Osteocyte (in vitro differentiated cells): ENCODE measurements at places on chromosomes 7 and 10. TPM values are rescaled to one million over a fixed set of nuclear protein-coding genes. Genes with fewer than 3 reads are reported as not detected.

The BBS9 gene
- 22.6 and 25.1 TPM in 2 replicates for total RNA-seq

DNA sequence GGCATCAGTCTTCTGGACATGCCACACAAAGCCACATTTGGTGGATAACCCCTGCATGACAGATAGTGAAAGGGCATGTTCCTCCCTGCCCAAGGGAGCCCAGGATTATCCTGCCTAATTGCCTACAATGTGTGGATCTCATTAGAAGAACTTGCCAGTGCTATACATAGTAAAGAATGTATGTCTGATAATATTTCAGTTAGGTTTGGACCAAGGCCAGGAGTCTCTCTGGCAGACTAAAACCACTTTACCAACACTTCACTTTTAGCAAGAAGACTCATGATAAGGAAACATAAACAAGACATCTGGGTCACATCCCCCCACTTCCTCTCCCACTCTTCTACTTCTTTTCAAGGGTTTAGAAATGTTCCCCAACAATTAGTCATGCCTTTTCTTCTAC lies 196.7 kb downstream of the MTERF1 start:
- peaks cover 8% of the 10 kb centered on the region for H3K4me1 ChIP-seq
- no peak overlapping the region for H3K4me3 ChIP-seq
- H3K27ac ChIP-seq = peak overlapping the region; percentile 13
- peaks cover 2% of the 10 kb centered on the region for H3K36me3 ChIP-seq
- no peak for DNase-seq
- H3K27me3 ChIP-seq = no peaks in the 10 kb centered on the region

The SEMA3C gene
- 74.1 and 77.5 TPM in 2 replicates for total RNA-seq

DNA sequence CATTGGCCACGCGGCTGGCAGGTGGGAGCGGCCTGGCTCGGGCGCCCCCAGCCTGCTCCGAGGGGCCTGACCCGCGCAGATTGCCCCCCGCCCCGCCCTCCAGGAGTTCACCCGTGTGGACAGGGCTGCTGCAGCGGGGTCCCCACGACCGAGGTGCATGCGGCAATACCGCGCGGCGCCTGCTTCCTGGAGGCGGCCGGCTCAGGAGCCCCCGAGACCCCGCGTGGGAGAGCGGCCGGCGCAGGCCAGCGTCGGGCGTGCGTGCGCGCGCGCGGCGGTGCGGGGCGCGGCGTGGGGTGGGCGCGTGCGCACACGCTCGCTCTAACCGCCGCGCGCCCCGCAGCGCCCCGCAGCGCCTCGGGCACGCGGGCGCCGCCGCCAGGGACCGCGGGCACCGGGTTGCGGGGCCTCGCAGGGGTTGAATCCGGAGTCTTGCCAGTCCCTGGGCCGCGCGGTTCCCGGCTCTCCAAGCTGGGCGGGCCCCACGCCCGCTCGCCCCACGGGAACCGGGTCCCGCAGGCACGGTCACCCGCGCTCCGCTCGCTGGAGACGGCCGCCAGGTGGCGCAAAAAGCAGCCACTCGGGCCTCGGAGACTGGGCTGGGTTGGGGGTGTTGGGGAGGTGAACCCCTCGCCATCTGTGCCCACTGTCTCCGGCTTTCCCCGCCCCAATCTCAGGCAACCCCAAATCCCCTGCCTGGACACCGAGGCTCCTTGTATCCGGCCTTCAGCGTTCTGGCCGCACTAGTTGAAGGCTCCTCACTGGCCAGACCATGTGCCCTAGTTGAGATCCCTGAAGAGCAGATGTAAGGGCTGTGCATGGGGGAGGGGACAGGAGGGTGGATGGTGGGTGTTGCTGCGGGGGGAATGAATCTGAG lies 1.3 kb upstream of the ACHE start:
- peaks cover 28% of the 10 kb centered on the region for H3K27me3 ChIP-seq
- H3K4me1 ChIP-seq = peaks cover 13% of the 10 kb centered on the region
- H3K27ac ChIP-seq = no peak overlapping the region
- peak overlapping the region; percentile 74 for H3K4me3 ChIP-seq
- DNase-seq = no peak
- no peaks in the 10 kb centered on the region for H3K36me3 ChIP-seq

- no peak for DNase-seq
- H3K27me3 ChIP-seq = no peaks in the 10 kb centered on the region
- H3K36me3 ChIP-seq = no peaks in the 10 kb centered on the region
- H3K4me1 ChIP-seq = no peaks in the 10 kb centered on the region
- H3K4me3 ChIP-seq = no peak overlapping the region
Measured at GRCh38 chr7:10677668-10678232, 295.9 kb upstream of the PHF14 start.

The SPDYE1 gene
- total RNA-seq = not detected in 2 replicates

DNA sequence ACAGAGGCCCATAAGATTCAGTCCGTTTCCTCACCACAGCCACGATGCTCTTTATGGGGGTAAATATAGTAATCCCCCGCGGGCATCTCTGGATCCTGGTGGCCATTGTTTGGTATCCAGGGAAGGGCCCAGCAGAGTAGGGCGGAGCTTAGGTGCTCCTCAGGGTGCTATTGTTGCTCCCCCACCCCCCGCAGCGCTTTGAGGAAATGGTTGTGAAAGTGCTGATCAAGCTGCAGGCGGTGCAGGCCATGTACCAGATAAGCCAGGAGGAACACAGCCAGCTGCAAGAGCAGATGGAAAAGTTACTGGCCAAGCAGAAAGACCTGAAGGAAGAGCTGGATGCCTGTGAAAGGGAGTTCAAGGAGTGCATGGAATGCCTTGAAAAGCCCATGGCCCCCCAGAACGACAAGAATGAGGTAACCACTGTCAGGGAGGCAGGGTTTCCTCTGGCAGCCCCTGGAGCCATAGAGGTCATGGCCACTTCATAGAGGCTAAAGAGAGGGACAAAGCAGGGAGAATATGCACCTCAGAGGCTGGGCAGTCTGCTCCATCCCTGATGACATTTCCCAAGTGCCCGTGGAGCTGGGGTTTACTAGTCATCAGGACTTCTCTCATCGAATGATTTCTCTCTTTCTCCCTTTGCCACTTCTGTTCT lies 17.6 kb upstream of the FLNC start:
- no peaks in the 10 kb centered on the region for H3K4me1 ChIP-seq
- no peak for DNase-seq
- H3K27me3 ChIP-seq = peaks cover 7% of the 10 kb centered on the region
- H3K27ac ChIP-seq = no peak overlapping the region
- H3K4me3 ChIP-seq = no peak overlapping the region
- no peaks in the 10 kb centered on the region for H3K36me3 ChIP-seq

The WDR11 gene
- 61.8 and 65.8 TPM in 2 replicates for total RNA-seq

DNA sequence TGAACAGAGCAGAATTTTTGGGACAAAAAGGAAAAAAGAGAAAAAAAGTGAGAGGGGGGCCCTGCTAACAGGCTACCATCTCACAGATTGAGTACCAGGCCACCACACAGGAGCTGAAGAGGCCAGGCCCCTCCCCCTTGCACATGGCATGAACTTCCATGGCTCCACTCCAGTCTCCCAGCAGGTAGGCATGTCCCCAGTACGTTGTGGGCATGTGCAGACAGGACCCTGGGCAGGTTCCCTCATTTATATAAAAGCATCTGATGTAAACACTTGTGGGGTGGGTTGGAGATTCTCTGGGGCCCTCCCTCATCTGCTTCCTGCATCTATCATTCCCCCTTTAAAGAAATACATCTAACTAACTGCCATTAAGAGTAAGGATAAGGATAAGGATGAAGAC lies 45.0 kb upstream of the AKR1C1 start:
- no peak overlapping the region for H3K27ac ChIP-seq
- no peaks in the 10 kb centered on the region for H3K36me3 ChIP-seq

The UNCX gene
- not detected in 2 replicates for total RNA-seq

DNA sequence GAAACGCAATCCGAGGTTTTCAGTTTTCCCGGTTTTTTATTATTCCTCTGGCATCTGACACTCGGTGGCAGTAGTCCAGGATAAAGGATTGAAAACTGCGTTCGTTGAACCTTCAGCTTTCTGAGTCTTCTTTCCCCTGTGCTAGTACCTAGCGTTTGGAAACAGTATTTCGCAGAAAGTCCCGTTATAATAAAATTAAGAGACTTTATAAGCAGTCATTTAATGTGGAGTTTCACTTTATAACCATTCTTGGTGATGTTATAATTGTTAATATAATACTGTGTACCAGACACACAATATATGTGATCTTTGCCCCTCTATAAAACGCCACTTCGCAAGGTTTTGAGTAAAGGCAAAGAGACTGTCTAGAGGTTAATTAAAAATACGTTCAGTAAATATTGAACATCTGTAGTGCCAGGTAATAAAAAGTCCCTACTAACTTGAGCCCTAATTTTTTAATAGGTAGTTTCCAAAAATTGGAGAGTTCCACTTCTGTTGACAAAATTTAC lies 874 bp downstream of the CISD1 start:
- peak overlapping the region; percentile 97 for H3K27ac ChIP-seq
- H3K27me3 ChIP-seq = no peaks in the 10 kb centered on the region
- H3K4me1 ChIP-seq = peaks cover 29% of the 10 kb centered on the region
- peak overlapping the region; percentile 92 for H3K4me3 ChIP-seq
- no peak for DNase-seq

The GIMAP7 gene
- not detected in 2 replicates for total RNA-seq

GRCh38 chr10:76082956-76083355 lies 651.5 kb downstream of the LRMDA start:
- no peaks in the 10 kb centered on the region for H3K36me3 ChIP-seq
- H3K4me1 ChIP-seq = peaks cover 22% of the 10 kb centered on the region

DNA sequence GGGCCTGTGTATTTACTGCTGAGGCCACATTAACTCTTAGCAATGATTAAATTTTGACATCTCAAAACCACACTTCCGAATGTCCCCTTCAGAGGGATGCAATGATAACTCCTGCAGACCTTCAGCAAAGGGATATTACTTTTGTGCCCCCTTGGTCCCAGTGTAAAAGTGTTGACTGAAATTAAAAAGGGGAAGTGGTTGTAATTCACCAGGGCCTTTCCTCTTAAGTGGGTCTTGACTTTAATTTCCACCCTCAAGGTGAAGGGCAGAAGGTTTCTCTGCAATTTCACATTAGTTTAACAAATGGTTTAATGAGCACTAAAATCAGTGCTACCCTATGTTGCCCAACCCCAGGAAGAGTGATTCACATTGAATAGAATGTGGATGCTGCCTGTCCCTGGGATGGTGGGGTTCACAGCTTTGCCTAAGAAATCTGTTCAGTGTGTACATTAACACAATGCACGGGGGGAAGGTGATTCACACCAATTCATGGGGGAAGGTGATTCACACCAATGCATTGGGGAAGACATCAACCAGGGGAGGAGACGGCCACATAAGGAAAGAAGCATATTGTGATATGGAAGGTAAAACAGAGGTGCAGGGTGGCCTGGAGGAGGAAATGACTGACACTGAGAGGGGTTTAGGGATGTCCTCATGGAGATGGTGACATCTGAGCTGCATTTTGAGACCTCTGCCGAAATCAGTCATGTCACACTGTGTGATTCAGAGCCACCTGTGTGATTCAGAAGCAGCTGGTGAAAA lies 19.4 kb upstream of the TNS3 start:
- H3K4me1 ChIP-seq = peaks cover 58% of the 10 kb centered on the region
- H3K4me3 ChIP-seq = no peak overlapping the region
- peaks cover 2% of the 10 kb centered on the region for H3K36me3 ChIP-seq
- H3K27ac ChIP-seq = peak overlapping the region; percentile 88
- H3K27me3 ChIP-seq = no peaks in the 10 kb centered on the region
- no peak for DNase-seq

DNA sequence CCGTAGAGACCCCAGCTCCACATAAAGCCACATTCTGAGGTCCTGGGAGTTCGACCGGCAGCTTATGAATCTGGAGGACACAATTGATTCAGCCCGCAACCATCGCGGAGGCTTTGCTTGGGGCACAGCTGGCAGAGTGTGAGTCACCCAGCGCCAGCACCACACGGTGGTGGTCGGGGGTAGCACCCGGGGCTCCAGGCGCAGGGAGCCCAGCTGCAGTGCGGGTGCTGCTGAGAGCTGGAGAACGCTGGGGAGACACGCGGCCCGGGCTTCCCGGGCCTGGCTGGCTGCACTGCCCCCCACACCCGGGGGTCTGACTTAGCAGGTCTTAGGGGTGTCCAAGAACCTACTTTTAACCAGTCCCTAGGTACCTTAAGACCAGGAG lies 87.9 kb downstream of the PAXIP1 start:
- H3K4me1 ChIP-seq = no peaks in the 10 kb centered on the region
- H3K4me3 ChIP-seq = no peak overlapping the region
- DNase-seq = no peak
- no peaks in the 10 kb centered on the region for H3K27me3 ChIP-seq

- DNase-seq = no peak
- no peaks in the 10 kb centered on the region for H3K36me3 ChIP-seq
- H3K4me3 ChIP-seq = no peak overlapping the region
- no peak overlapping the region for H3K27ac ChIP-seq
- H3K27me3 ChIP-seq = peaks cover 3% of the 10 kb centered on the region
Measured at GRCh38 chr10:128036746-128037543, 89.3 kb downstream of the MKI67 start.

The PRPS1L1 gene
- total RNA-seq = not detected in 2 replicates

- H3K27ac ChIP-seq = no peak overlapping the region
- DNase-seq = no peak
- no peaks in the 10 kb centered on the region for H3K4me1 ChIP-seq
- H3K4me3 ChIP-seq = no peak overlapping the region
- H3K27me3 ChIP-seq = no peaks in the 10 kb centered on the region
Measured at GRCh38 chr10:130627346-130628045, 491.3 kb downstream of the GLRX3 start.

DNA sequence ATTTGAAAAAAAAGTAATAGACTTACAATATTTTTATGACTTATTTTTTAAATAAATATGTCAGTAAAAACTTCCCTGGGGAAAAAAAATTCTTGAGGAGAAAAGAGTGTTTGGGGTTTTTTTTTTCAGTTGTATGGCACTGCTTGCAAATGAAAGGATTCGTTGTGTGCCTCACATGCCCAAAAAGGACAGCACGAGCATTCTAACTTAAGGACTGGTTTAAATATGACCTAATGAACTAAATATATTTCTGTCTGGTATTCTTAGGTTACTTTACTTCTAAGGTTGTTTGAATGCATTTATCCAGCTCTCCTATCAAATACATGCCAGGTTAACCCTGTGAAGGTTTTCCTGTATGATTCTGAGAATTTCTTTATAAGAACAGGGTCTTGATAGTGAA lies 988 bp upstream of the CD36 start:
- H3K4me3 ChIP-seq = no peak overlapping the region
- H3K27me3 ChIP-seq = no peaks in the 10 kb centered on the region
- DNase-seq = no peak
- peaks cover 33% of the 10 kb centered on the region for H3K4me1 ChIP-seq
- H3K27ac ChIP-seq = no peak overlapping the region

GRCh38 chr7:14321947-14322346 lies 332.5 kb upstream of the ETV1 start:
- DNase-seq = no peak
- H3K36me3 ChIP-seq = no peaks in the 10 kb centered on the region
- no peaks in the 10 kb centered on the region for H3K4me1 ChIP-seq
- H3K27ac ChIP-seq = no peak overlapping the region

The SNCG gene
- 0.73 TPM in 1 of 2 replicates, not detected in the other for total RNA-seq
